ENCODE measurements at places on chromosomes 2 and 18.

DNA sequence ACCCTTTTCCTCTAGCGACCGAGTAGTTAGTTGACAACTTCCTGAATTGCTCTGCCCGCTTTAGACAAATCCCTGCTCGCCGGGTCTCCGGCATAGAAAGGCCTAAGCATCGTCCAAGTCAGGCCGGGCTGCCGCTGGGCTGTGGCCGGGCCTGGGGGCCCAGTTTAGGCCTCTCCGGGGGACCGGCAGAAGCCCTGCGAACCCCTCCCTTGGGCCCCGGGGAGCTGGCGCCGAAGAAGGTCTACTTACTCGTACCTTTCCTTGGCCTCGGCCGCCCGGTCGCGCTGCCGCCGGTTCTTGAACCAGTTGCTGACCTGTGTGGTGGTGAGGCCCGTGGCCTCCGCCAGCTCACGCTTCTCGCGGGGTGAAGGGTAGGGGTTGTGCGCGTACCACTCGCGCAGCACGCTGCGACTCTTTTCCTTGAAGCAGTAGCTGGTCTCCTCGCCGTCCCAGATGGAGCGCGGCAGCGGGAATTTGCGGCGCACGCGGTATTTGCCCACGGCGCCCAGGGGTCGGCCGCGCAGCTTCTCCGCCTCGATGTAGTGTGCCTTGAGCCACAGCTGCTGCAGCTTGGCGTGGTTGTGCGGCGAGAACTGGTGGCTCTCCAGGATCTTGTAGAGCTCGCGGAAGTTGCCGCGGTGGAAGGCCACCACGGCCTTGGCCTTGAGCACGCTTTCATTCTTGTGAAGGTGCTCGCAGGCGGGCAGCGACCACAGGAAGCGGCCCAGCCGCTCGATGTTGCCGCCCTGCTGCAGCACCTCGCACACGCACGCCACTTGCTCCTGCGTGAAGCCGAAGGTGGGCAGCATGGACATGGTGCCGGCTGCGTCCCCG lies 739 bp downstream of the SIX2 start:
- no peak for DNase-seq

GRCh38 chr2:190062053-190062452 lies 476 bp downstream of the MSTN start:
- no peak for DNase-seq

GRCh38 chr2:109208071-109208950 lies 79.3 kb downstream of the SH3RF3 start:
- no peak for DNase-seq

- DNase-seq = no peak
Observed at GRCh38 chr2:132478461-132479105, 62.0 kb downstream of the GPR39 start.

DNA sequence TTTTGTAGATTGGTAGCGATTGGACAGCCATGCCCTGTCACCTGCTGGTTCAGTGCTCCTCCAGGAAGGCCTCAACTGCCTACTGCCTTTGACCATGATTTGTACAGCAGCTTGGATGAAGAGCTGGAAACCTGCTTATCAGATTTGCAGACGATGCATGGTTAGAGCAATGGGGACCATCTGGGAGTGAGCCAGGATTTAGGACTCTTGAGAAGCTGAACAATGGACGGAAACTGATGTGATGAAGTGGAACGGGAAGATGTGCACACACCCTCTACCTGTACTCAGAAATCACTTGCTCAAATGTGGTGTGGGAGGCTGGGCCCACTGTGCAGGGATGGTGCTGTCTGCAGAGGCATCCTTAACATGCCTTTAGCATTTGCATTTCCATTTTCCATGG lies 57.2 kb downstream of the NCK2 start:
- no peak for DNase-seq

DNA sequence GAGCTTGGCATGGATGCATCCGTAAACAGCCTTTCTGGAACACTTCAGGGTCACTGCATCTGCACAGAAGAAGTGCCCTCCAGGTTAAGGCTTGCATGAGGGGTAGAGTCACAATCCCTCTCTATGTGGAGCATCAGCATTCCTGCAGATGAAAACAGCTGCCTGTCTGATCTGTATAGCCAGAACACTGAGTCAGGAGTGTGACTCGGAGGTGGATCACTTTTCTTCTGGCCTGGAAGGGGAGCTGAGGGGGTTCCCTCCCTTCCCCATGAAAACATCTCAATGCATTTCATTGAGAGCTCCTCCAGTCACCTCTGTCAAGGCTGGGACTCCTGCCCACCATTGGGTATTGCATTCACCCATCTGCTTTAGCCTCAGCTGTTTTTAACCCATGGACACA lies 72.5 kb upstream of the SERPINE2 start:
- no peak for DNase-seq

- DNase-seq = no peak
Observed at GRCh38 chr2:132677661-132678060, 7.7 kb upstream of the LYPD1 start.

DNA sequence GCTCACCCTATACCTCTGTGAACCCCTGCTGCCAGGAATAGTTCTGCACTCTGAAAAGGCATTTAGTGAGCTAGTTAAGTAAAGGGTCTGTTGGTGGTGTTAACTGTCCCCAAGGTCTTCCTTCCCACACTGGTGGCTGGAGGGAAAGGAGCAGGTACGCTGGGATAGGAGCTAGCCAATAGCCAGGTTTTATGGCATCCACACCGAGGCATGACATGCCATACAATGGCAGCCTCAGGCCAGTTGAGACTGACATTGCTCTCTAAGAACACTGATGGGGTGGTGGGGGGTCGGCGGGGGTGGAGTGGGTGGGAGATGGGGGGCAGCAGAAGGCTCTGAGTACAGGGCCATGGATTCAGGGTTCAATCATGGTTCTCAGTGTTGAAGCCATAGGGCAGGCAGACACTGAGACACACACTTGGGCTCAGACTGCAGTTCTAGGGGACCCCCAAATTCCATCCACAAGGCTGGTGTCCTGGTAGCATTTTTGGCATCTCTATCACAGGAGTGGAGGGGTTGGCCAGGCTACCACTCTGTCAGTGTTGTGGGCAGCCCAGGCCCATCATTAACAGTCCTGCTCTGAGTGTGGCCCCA lies 136.0 kb downstream of the CTIF start:
- no peak for DNase-seq

DNA sequence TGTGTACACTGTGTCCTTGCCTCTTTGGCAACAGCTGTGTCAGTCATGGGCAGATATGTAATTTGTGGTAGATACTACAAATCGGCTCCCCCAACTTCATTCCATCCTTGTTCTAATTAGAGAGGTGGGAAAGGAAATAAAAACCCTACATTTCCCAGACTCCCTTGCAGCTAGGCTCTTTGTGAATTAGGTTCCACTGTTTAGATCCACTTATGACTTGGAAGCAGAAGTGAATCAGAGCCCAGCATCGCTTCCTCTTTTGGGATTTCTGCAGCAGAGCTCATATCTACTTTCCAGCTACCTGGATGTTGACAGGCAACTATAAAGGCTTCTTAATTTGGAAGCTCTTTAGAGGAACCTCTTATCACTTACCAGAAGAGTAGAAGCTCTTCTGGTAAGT lies 34.1 kb upstream of the NARS1 start:
- DNase-seq = no peak

GRCh38 chr2:55268288-55268906 lies 634 bp downstream of the MTIF2 start:
- no peak for DNase-seq

DNA sequence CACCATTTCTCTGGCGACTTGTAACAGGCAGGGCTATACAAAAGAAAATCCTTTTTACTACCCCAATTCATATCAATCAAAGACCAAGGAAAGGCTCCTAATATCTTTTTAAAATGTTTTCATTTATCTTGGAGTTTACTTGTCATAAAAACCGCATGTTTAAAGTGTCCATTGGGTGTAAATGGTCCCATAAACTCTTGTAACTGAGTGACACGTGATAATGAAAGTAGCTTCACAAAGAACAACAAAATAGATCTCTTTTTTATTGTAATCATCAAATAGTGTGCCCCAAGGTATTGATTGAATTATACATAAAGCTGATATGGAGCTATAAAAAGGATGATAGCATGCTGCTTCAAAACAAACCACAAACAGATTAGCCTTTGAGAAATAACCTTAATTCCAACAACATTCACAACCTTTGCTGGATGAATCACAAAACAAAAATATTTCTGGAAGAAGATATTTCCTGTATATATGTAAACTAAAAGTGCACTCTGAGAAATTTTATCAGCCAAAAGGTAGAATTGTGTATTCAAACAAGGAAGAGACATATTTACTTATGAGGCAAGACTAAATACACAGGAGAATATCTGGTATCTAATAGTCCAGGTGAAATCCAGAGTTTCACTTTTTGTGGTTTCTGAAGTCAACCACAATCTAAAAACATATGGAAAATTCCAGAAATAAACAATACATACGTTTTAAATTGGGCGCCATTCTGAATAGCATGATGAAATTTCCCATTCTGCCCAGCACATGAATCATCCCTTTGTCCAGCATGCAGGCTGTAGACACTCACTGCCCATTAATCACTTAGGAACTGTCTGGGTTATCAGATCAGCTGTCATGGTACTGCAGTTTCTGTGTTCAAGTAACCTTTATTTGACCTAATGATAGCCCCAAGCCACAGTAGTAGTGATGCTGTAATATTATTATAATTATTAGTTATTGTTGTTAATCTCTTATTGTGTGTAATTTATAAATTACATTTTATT lies 237.5 kb downstream of the PIK3C3 start:
- no peak for DNase-seq

DNA sequence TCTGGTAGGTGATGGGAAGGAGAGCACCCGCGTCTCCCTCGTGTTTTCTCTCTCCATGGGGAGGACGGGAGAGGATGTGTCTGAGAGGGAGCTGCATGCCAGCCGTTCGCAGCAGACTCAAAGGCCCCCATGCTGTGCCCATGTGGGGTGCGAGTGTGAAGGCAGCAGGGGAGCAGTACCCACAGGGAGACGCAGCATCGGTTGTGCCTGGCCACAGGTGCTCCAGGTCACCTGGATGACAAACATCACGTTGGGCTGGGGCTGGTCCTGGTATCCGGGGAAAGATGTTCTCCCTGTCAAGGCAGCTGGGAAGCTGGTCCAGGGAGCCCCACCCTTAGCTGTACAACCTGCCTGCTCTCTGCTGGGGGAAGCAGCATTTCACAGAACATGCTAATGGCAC lies 119.5 kb upstream of the SALL3 start:
- DNase-seq = no peak

DNA sequence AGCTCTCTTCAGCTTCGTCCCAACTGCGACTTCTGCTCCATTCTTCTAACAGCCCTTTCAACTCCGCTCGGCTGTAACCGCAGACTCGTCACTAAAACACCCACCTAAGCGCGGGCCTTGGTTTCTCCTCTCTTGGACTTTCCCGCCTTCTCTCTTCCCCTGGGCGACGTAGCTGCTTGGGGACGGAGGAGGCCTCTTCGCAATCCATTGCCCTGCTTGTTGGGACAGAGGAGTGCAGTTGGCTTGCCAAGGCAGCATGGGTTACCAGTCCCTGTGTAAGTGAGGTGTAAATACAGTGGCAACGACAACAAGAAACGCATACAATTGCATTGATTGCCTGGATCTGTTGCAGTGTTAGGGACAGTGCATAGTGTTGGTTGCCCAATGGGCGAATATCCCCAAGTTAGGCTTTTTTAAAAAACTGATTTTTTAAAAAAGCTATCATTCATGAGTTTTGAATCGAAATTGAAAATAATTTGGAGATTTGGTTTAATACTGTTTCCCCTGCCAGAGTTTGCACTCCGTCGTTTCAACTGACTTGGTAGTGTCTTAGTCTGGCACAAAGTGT lies 484 bp upstream of the DARS1 start:
- DNase-seq = peak; percentile 73

DNA sequence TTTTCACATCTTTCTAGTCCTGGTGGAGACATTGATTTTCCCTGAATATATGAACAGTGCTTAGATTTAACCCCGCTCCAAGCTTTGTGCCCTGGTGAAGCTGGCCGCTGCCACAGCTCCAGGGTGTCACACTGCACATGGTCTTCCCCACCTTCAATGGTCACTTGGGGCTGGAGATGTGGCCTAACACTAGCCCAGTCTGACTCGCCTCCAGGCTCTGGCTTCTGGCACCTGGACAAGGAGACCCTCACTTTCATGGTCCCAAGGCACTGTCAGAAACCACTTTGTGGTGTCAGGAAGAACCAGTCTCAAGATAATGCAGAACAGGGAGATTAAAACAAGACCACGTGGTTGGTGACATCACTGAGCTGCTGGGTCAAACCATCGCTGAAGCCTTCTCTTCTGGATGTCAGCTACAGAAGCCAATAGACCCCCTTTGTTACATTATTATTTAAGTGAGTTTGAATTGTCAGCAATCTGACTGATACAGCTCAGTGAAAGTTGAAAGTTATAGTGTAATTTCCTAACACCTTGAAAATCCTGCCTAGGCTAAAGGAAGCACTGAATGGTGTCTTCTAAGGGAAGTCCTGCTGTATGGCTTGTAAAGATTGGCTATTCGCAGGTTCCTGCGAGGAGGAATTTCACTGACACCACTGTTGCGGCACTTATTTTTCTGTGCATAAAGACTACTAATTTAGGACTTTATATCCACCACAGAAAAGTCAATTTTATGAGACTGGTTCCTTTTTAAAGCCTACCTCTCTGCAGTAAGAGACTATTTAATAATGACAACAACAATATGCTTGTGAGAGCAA lies 55.0 kb upstream of the CTDP1 start:
- no peak for DNase-seq

GRCh38 chr18:77138270-77138669 lies 5.7 kb upstream of the MBP start:
- DNase-seq = no peak

GRCh38 chr18:60892441-60892840 lies 440.8 kb upstream of the CDH20 start:
- no peak for DNase-seq

- no peak for DNase-seq
Observed at GRCh38 chr18:62914871-62915392, 199.6 kb downstream of the PHLPP1 start.

DNA sequence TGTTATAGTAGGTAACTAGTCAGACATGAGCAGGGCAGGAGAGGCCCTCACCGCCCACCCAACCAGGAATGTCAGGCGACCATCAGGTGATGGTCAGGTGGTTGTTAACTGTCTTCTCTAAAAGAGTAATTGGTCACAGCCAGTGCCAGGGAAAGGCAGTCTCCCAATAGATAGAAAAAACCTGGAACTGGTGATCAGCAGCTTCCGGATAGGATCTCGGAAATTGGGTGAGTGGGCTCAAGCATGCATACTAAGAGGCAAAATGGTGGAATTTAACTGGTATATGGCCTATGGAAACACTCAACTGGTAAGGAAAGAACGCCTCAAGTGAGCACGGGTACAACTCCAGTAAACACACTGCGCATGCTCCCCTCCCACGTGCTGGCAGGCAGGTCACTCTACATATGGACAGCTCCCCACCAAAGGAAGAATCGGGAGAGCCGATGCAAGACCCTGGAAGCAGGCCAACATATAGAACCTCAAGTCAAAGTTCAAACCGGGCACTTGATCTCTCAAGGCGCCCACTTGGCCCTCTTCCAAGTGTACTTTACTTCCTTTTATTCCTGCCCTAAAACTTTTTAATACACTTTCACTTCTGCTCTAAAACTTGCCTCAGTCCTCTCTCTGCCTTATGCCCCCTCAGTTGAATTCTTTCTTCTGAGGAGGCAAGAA lies 43.5 kb upstream of the TMEM131 start:
- DNase-seq = peak; percentile 21

- no peak for DNase-seq
Observed at GRCh38 chr2:164812378-164812777, 29.2 kb downstream of the COBLL1 start.

- no peak for DNase-seq
Observed at GRCh38 chr2:18647731-18648130, 58.4 kb upstream of the NT5C1B start.

Data from AML-193 (cell line).